ENCODE measurements at places on chromosomes 12 and 14.

DNA sequence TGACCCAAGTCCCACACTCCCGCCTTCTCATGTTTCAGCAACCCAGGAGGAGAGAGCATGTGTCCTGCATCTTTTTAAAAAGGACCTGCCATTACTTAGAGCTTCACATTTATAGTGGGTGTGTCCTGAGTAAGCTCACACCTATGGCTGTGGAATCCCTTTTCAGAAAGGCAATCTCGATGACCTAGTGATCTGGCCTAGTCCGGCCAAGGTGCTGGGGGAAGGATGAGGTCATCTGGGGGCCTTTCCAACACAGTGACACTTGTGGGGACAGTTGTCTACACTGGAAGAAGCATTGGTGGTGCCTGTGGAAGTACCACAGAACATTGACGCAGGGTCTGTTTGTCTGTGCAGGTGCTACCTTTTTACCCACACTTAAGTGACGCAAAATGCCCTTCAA, 8.2 kb downstream of the TCP11L2 start:
- no peak for DNase-seq

DNA sequence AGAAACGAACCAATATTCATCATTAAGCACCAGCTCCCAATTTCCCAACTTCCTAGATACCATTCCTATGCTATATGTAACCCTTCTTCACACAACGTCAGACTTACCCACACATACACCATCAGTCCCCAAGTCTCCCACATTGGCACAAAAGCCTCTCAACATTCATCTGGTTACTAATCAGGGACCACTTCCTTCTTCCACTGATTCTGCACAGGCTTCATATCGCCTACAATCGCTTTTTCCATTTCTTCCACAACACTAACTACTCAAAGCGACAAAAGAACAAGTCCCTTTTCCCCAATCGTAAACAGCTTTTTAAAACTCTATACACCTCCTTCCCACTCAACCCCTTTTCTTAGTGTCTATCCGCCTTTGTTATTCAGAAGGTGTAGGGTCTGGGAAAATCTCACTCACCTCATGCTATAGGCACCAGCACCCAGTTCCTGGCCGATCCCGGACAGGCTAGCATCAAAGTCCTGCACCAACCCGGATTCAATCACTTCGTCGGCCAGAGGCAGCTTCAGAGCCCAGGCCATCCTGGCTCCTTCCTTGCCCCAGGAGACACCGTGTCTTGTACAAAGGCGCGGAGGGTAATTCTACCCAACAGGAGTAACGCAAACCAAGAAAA, 936 bp downstream of the TFCP2 start:
- peak; percentile 15 for DNase-seq

DNA sequence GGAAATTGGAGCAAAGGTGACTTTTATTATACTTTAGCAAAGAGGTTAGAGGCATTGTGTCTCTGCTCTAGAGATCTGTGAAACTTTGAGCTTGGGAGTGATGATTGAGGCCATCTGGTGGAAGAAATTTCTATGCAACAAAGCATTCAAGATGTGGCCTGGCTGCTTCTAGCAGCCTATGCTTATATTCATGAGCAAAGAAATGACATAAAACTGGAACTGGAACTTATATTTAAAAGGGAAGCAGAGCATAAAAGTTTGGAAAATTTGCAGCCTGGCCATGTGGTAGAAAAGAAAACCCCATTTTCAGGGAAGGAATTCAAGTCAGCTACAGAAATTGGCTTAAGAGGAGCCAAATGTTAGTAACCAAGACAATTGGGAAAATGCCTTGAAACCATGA, 70.4 kb downstream of the SDR9C7 start:
- DNase-seq = peak; percentile 24

- DNase-seq = no peak
These were observed 5.8 kb upstream of the LRP10 start for GRCh38 chr14:22865424-22866405.

DNA sequence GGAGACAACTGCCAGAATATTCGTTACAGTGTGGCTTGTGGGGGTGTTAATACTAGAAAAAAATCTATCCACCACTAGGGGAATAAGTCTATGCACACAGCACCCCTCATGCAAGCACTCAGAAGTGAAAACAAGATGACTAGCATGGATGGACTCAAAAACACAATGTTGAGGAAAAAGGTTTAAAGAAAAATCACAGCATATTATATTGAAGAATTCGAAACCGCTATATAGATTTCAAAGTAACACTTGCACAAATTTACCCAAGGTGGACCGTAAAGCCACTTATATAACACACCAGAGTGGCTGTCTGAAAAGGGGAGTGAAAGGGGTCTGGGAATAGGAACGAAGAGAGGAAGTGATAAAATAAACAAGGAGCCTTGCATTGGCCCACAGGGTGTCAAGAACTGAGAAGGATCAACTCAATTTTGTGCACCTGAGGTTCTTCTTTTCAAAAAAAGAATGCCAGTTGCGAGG, 544 bp downstream of the ABCD4 start:
- peak; percentile 80 for DNase-seq

GRCh38 chr12:1185460-1186182, 194.6 kb downstream of the ERC1 start:
- DNase-seq = no peak

DNA sequence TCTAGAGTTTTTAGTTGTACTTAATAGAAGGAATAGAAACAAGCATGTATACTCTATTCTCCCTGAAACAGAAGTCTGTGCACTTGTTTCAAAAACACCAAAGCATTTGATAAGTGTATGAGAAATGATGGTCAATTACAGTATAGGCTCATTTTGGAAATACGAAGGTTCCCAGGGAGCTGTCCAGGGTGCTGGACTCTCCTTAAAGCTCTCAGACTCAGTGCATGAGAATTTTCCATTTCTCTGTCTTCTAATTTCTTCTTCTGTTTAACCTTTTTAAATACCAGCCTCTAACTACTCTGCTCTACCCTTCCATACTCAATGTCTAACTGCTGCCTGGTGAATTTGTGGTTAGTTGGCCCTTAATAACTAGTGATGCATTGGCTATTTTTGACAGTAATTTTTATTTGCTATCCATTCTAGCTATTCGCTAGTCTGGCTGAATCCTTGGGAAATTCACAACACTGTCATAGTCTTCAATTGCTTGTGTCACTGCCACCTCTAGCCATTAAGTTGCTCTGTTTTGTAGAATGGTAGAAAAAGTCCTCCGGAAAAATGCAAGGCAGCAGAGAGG, 229.2 kb downstream of the NRXN3 start:
- DNase-seq = peak; percentile 30

- DNase-seq = no peak
These were observed 190.2 kb downstream of the ANO4 start for GRCh38 chr12:100984796-100985195.

- peak; percentile 84 for DNase-seq
These were observed 2.1 kb upstream of the UBC start for GRCh38 chr12:124916374-124917134.

GRCh38 chr14:68487805-68488590, 304.9 kb downstream of the ZFP36L1 start:
- DNase-seq = no peak

Data from common myeloid progenitor, CD34-positive (primary cell).